Activated T-helper 2 cell treated with anti-CD3 and anti-CD28 coated beads, Interferon-gamma antibody, Interleukin-2, Interleukin-4, amounts not matched to agents 10 μg/mL and 5 μg/mL and 100 μg/mL, durations not matched to agents 14 hours and 24 hours and 36 hours (primary cell): ENCODE measurements at places on chromosomes 5 and 9. TPM values are rescaled to one million over a fixed set of nuclear protein-coding genes. Genes with fewer than 3 reads are reported as not detected.

The PDE6A gene
- total RNA-seq: not detected in 2 replicates

The TAF11L10 gene
- not detected in 2 replicates for total RNA-seq

The IFNB1 gene
- total RNA-seq: not detected in 2 replicates

The C6 gene
- total RNA-seq: not detected in 2 replicates

The CBY3 gene
- total RNA-seq: 0.39 and 0.51 TPM in 2 replicates

The NUTM2G gene
- total RNA-seq: not detected in 2 replicates

The PROB1 gene
- 7.7 and 8.3 TPM in 2 replicates for total RNA-seq

The SARDH gene
- total RNA-seq: 1.1 and 1.6 TPM in 2 replicates

The FOXD4L6 gene
- 0.18 TPM in 1 of 2 replicates, not detected in the other for total RNA-seq

The FGF1 gene
- not detected in 2 replicates for total RNA-seq

The IL31RA gene
- total RNA-seq: not detected in 2 replicates

GRCh38 chr9:624935-625500 is 216.5 kb upstream of the DMRT1 start:
- DNase-seq: no peak

- no peak for DNase-seq
Observed at GRCh38 chr5:14675865-14676300, 11.4 kb downstream of the OTULIN start.

DNA sequence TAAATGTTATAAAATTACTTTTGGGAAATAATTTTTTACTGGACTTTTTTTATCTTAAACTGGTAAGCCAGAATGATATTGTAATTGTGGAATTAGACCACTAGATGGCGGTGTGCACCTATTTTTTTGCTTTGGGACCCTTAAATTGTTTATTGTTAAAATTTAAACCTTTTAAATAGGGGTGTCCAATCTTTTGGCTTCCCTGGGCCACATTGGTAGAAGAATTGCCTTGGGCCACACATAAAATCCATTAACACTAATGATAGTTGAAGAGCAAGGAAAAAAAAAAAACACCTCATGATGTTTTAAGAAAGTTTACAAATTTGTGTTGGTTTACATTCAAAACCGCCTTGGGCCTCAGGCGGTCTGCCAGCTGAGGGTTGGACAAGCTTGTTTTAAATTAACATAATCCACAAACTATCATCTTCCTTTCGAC is 28.4 kb upstream of the GADD45G start:
- DNase-seq: no peak

GRCh38 chr9:15936306-15936921 is 383.6 kb downstream of the CCDC171 start:
- no peak for DNase-seq

- DNase-seq: no peak
Observed at GRCh38 chr9:121362813-121363621, 7.0 kb downstream of the STOM start.

DNA sequence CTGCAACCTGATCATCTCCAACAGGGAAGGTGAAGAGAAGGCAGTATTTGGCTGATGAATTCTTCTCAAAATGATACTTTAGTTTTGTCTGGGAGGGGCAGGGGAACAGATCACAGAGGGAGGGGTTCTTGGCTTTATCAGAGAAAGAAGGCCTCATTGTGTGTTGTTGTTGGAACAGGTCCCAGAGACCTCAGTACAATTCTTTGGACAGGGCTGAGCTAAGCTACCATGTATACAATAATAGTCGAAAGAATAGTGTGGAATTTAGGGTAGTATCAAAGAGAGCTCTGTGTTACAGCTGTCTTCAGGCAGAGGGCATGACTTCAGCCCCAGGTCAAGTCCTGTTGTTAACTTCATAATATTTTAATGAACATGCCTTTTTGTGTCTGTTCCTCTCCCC is 39.9 kb downstream of the ARHGAP26 start:
- no peak for DNase-seq

DNA sequence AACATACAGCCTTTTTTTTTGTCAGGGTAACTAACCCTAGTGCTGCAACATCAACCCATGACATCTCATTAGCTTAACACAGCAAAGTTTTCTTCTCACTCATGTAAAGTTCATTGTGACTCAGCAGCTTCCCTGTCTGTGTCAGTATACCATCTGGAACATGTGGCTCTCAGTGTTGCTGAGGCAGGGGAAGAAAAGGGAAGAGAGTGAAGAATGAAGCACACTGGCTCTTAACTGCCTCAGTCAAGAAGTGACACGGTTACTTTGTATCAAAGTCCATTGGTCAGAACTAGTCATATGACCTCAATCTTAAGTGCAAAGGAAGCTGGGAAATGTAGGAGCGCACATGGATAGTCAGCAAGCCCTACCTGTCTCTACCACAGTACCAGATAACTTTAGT is 185.0 kb upstream of the ELL2 start:
- DNase-seq: no peak

DNA sequence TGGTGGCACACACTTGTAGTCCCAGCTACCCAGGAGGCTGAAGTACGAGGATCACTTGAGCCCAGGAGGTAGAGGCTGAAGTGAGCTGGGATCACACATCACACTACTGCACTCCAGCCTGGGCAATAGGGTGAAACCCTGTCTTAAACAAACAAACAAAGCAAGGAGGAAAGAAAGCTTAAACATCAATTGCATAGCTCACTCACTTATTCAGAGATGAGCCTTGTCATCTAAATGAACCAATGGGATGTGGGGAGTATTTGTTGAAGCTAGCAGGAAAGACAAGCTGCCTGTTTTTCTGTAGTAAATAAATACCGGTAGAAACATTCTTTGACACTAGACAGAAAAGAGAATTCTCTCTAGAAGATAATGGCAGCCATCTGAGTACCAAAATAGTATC is 161.0 kb upstream of the SLC12A2 start:
- no peak for DNase-seq

- no peak for DNase-seq
Observed at GRCh38 chr9:5575000-5575399, 53.9 kb upstream of the RIC1 start.

GRCh38 chr5:120479066-120479465 is 15.0 kb downstream of the PRR16 start:
- no peak for DNase-seq

DNA sequence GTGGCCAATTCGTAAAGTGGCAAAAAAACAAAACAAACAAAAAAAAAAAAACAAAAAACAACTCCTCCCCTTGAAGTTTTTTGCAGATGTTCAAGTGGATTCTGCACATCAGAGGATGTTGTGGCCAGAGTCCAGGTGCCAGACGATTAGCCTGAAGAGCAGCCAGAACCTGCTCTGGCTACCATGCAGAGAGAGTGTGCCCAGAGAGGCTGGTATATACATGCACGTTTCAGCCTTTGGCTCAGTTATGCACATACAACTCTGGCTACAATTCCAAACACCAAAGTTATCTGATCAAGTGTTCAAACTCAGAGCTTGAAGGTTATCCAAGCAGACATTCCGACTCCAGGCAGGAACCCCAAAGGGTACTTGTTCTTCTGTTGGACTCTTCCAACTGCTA is 34.7 kb downstream of the GGTA1 start:
- no peak for DNase-seq

DNA sequence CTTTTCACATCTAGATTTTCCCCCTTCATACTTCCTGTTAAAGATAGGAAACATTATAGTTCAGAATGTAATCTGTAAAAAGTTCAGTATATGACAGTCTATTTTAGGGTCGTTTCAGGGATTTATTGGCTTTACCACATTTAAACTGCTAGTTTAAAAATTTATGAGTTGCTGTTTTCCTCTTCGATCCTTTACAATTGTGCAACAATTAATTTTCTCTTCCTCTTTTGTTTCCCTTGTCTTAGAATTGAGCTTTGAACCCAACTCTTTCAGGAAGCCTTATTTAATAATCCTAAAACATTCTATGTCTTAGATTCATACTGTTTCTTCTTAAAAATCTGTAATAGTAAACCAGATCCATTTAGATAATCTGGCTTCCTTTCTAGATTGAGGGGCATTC is 16.4 kb downstream of the ZSWIM6 start:
- no peak for DNase-seq

DNA sequence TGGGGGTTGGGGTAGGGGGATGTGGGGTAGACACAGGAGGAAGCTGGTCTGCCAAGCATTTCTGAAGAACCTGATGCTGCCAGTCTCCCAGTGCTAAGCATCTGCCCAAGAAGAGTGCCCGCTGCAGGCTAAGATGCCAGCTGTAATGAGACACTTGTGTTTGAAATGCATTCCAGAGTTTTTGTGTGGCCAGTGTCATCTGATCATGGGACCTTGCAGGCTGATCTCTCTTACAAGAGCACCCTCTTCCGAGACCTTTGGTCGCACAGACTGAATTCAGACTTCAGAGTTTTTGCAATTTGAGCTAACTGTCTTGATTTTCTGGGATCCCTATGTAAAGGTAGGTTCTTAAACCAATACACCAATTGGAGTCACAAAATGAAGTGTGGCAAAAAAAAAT is 58.1 kb downstream of the DENND1A start:
- DNase-seq: no peak

GRCh38 chr9:133563291-133563796 is 28.8 kb downstream of the ADAMTSL2 start:
- DNase-seq: no peak

- no peak for DNase-seq
Observed at GRCh38 chr9:124482431-124483031, 24.7 kb downstream of the NR5A1 start.

DNA sequence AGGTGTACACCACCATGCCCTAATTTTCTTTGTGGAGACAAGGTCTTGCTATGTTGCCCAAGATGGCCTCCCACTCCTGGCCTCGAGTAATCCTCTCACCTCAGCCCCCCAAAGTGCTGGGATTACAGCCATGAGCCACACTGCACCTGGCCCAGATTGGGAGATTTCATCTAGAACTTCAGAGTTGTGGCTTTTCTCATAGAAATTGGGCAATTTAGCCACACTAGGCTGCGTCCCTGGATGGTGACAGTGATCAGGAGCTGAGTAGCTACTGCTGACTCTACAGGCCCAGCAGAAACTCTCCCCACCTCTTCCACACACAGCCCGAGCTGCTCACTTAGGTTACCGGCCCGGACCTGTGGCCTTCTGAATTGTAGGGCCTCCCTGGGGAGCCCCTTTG is 7.7 kb downstream of the PFN3 start:
- no peak for DNase-seq
